Mesendoderm (in vitro differentiated cells): ENCODE measurements at places on chromosomes 6 and 20.

GRCh38 chr6:26521600-26522391 lies 16.4 kb upstream of the HMGN4 start:
- peak; percentile 93 for DNase-seq

GRCh38 chr6:163564534-163564933 lies 150.0 kb downstream of the QKI start:
- DNase-seq: no peak

DNA sequence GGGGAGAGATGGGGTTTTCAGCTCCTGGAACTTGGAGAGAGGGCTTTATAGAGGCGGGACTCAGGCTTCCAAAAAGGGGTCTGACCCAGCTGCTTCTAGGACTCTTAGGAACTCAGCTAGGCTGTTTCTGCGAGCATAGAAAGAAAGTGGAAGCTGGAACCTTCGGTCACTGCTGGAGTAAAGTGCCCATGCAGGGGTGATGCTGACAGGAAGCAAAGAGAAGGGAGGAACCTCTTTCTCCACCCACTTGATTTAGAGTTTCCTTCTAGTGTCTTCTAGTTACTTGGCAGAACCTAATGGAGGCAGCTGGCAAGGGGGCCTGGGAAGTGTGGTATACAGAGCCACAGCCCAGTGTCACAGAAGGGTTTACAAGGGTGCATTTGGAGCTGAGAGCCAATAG lies 283.6 kb downstream of the QKI start:
- DNase-seq: no peak

- no peak for DNase-seq
Measured at GRCh38 chr6:53038141-53038540, 27.1 kb upstream of the FBXO9 start.

GRCh38 chr20:5608442-5609161 lies 141.6 kb upstream of the SHLD1 start:
- no peak for DNase-seq

GRCh38 chr20:6744180-6744579 lies 23.3 kb upstream of the BMP2 start:
- DNase-seq: no peak

DNA sequence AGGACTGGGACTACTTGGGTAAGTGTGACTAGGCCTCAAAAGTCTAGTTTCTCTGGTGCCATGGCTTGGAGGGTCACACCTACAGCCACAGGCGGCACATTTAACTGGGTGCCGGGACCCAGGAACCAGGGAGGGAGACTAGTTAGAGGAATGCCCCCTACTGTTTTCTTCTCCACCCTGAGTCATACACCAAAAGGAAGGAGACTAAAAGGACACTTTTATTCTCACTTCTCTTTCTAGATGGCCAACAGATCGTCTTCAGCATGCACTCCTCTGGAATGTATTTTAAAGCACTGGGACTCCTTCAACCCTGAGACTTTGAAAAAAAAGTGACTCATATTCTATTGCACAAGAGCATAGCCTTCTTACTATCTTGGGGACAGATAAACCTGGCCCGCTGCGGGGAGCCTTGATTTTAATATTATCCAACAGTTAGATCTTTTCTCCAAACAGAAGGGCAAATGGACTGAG lies 33.4 kb downstream of the PLN start:
- DNase-seq: peak; percentile 45
